ENCODE measurements at places on chromosomes 6 and 20.
A peak's percentile ranks its signal among the peaks of the same experiment; 100 is the strongest.

DNA sequence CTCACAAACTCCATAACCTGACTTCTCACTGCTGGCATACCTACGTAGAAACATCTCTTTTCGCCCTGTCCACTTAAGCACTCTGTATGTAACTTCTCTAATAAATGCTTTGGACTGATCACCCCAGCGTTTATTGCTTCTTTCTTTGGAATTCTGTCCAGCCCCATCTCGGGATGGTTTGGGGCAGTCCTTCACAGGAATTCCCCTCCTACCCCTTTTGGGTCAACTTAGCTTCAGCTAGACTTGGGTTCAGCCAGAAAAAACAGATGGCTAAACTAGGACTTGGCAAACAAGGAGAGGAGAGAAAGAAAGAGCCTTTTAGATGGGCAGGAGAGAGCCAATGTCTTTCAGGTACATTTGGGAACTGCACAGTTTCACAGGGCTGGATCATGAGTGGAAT lies 3.9 kb upstream of the LTV1 start:
- no peaks in the 10 kb centered on the region for H3K27me3 ChIP-seq
- peak overlapping the region; percentile 87 for H3K27ac ChIP-seq
- H3K36me3 ChIP-seq: no peaks in the 10 kb centered on the region
- no peak overlapping the region for H3K4me3 ChIP-seq

- H3K4me1 ChIP-seq: no peaks in the 10 kb centered on the region
- H3K27ac ChIP-seq: no peak overlapping the region
- H3K27me3 ChIP-seq: no peaks in the 10 kb centered on the region
- peaks cover 4% of the 10 kb centered on the region for H3K36me3 ChIP-seq
These were observed 427.4 kb downstream of the UTRN start for GRCh38 chr6:144712541-144712940.

- peaks cover 9% of the 10 kb centered on the region for H3K4me1 ChIP-seq
- H3K4me3 ChIP-seq: no peak overlapping the region
- H3K27ac ChIP-seq: no peak overlapping the region
- DNase-seq: peak; percentile 71
These were observed 31.7 kb upstream of the CCN5 start for GRCh38 chr20:44683263-44684046.

- no peak overlapping the region for H3K4me3 ChIP-seq
- no peaks in the 10 kb centered on the region for H3K36me3 ChIP-seq
- no peaks in the 10 kb centered on the region for H3K4me1 ChIP-seq
- H3K27me3 ChIP-seq: peaks cover 11% of the 10 kb centered on the region
- DNase-seq: no peak
- no peak overlapping the region for H3K27ac ChIP-seq
These were observed 20.2 kb downstream of the HLA-DPA1 start for GRCh38 chr6:33053230-33053629.

- peak overlapping the region; percentile 58 for H3K27ac ChIP-seq
- H3K4me3 ChIP-seq: peak overlapping the region; percentile 4
- H3K27me3 ChIP-seq: peaks cover 40% of the 10 kb centered on the region
- DNase-seq: no peak
- no peaks in the 10 kb centered on the region for H3K36me3 ChIP-seq
These were observed 8.9 kb upstream of the QKI start for GRCh38 chr6:163405412-163406309.

DNA sequence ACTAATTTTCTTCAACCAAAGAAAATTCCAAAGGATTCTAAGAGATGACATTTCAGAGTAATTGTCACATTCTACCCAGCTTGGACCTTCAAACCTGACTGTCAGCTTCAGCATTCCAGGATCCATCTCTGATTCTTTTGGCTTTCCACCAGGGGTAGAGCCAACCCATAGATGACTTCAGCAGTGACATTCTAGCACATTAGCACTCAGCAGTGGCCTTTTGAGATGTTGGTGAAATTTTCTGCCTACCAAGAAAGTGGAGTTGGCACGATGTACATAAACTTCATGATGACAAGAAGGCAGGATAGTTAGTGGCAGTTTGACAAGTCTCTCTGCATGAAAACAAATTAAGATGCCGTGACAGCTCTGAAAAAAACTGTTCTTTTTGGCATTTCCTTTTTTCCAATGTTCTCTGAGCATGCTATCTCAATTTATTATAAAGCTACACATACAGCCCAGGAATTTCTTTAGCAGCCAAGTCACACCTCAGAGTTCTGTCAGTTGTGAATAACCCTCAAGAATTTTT lies 466.5 kb upstream of the RNF217 start:
- no peak for DNase-seq
- no peak overlapping the region for H3K4me3 ChIP-seq
- no peak overlapping the region for H3K27ac ChIP-seq
- H3K36me3 ChIP-seq: no peaks in the 10 kb centered on the region

- H3K27ac ChIP-seq: no peak overlapping the region
- no peaks in the 10 kb centered on the region for H3K36me3 ChIP-seq
These were observed 180.3 kb downstream of the CDH26 start for GRCh38 chr20:60138256-60139220.

GRCh38 chr20:57076951-57077350 lies 189.5 kb downstream of the BMP7 start:
- peaks cover 10% of the 10 kb centered on the region for H3K27me3 ChIP-seq
- H3K4me3 ChIP-seq: no peak overlapping the region
- no peaks in the 10 kb centered on the region for H3K36me3 ChIP-seq
- no peak overlapping the region for H3K27ac ChIP-seq
- DNase-seq: no peak

- peaks cover 9% of the 10 kb centered on the region for H3K4me1 ChIP-seq
- H3K4me3 ChIP-seq: peak overlapping the region; percentile 99
These were observed 1.3 kb downstream of the NUP153 start for GRCh38 chr6:17705428-17705777.

GRCh38 chr20:19571996-19572395 lies 186.1 kb upstream of the RIN2 start:
- no peak overlapping the region for H3K4me3 ChIP-seq
- H3K4me1 ChIP-seq: no peaks in the 10 kb centered on the region
- H3K36me3 ChIP-seq: no peaks in the 10 kb centered on the region
- H3K27ac ChIP-seq: no peak overlapping the region
- DNase-seq: no peak

DNA sequence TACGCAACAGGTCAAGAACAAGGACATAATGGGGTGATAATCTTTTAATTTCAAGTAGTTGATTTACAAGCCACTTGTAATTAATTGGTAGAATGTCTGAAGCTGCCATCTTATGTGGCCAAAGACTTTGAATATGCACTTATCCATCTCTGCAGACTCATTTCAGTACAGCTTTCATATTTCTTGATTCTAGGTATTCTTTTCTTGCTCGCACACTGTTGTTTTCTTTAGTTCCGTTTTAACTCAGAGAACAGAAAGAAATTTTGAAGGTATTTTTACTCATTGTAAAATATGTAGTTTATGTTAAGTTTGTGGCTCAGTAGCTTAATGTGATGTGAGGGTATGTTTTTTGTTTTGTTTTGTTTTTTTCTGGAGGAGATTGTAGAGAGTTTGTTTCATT lies 73.9 kb downstream of the UBR2 start:
- peaks cover 65% of the 10 kb centered on the region for H3K36me3 ChIP-seq
- no peaks in the 10 kb centered on the region for H3K27me3 ChIP-seq
- no peak for DNase-seq
- H3K27ac ChIP-seq: no peak overlapping the region

Measured in large intestine (tissue), 12 donors.